CD4-positive, alpha-beta T cell (primary cell): ENCODE measurements at places on chromosomes 11 and 22. TPM values are rescaled to one million over a fixed set of nuclear protein-coding genes. Genes with fewer than 3 reads are reported as not detected.

Gene OR52B6
- total RNA-seq, result not detected

Gene IL10RA
- total RNA-seq, result 203 TPM

Gene ZNF280A
- total RNA-seq, result not detected

Gene BAIAP2L2
- total RNA-seq, result 0.45 TPM

Gene SGSM1
- total RNA-seq, result 1.3 TPM

Gene HDHD5
- 11.6 TPM for total RNA-seq

DNA sequence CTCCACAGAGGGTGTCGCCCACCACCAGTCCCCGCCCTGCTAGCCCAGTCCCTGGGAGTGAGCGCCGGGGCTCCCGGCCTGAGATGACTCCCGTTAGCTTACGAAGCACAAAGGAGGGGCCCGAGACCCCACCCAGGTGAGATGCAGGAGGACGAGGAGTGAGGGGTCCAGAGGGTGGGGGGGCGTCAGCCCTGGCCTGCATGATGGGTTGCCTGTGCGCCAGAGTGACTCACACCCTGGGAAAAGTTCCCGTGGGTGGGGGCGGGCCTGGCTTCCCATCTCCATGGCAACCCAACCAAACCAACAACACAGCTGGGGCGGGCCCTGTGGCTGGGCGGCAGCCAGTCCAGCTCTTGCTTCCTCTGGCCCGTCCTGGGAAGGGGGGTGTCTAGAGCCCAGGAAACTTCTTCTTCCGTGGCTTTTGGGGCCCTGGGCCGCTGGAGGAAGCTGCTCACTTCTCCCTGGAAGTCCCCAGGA, 4.5 kb downstream of the GAS2L1 start:
- no peak for DNase-seq
- no peak overlapping the region for H3K27ac ChIP-seq
- H3K27me3 ChIP-seq, result peaks cover 36% of the 10 kb centered on the region
- no peak overlapping the region for H3K4me3 ChIP-seq

GRCh38 chr22:29130476-29130875, 57.6 kb downstream of the KREMEN1 start:
- H3K4me1 ChIP-seq, result no peaks in the 10 kb centered on the region
- no peaks in the 10 kb centered on the region for H3K36me3 ChIP-seq
- DNase-seq, result no peak
- no peaks in the 10 kb centered on the region for H3K27me3 ChIP-seq
- H3K4me3 ChIP-seq, result no peak overlapping the region

- H3K4me1 ChIP-seq, result peaks cover 22% of the 10 kb centered on the region
- peak; percentile 32 for DNase-seq
- peaks cover 56% of the 10 kb centered on the region for H3K36me3 ChIP-seq
- no peak overlapping the region for H3K4me3 ChIP-seq
These were observed 6.5 kb downstream of the DCPS start for GRCh38 chr11:126310200-126310991.

GRCh38 chr11:35594680-35595079, 23.6 kb upstream of the FJX1 start:
- no peaks in the 10 kb centered on the region for H3K4me1 ChIP-seq
- H3K27ac ChIP-seq, result no peak overlapping the region
- no peak overlapping the region for H3K4me3 ChIP-seq
- peaks cover 5% of the 10 kb centered on the region for H3K27me3 ChIP-seq

- no peaks in the 10 kb centered on the region for H3K4me1 ChIP-seq
- no peaks in the 10 kb centered on the region for H3K36me3 ChIP-seq
- H3K4me3 ChIP-seq, result no peak overlapping the region
These were observed 527.5 kb downstream of the CNTN5 start for GRCh38 chr11:99548264-99548663.

DNA sequence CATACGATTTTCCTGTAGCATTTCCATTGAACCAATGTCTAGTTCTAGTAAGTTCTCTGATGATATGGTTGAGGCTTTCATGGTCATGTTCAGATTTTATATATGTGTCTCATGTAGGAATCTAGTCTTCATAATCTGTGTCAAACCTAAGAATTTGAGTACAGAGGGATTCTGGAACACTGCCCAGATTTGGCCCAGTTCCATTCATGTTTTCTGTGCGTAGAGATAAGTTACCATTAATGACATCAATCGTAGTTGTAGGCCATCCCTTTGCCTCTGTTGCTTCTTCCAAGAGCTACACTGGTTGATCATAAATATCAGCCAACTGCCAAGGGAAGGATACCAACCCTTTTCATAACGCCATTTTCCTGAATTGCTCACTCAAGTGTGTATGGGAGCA, 23.3 kb downstream of the ST3GAL4 start:
- H3K4me3 ChIP-seq, result no peak overlapping the region
- no peak overlapping the region for H3K27ac ChIP-seq
- no peak for DNase-seq
- H3K4me1 ChIP-seq, result no peaks in the 10 kb centered on the region
- no peaks in the 10 kb centered on the region for H3K36me3 ChIP-seq
- H3K27me3 ChIP-seq, result no peaks in the 10 kb centered on the region

DNA sequence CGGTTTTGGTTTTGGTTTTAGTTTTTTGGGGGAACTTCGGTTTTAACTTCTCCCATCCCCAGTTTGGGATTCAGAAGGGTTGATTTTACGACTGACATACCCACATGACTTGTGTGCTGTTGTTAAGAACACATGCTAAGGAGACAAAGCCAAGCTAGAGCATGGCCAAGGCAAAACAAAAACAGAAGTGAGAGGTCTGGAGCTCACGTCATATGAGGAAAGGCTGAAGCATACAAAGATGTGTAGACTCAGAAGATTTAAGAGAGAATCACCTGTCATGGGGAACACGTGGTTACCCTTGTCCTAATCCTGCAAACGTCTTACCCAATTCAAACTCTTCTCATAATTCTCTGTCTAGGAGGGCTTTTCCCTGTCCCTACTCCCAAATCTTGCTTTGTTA, 465.0 kb downstream of the FAM181B start:
- no peak overlapping the region for H3K27ac ChIP-seq
- no peaks in the 10 kb centered on the region for H3K27me3 ChIP-seq
- H3K4me3 ChIP-seq, result no peak overlapping the region
- no peaks in the 10 kb centered on the region for H3K4me1 ChIP-seq

DNA sequence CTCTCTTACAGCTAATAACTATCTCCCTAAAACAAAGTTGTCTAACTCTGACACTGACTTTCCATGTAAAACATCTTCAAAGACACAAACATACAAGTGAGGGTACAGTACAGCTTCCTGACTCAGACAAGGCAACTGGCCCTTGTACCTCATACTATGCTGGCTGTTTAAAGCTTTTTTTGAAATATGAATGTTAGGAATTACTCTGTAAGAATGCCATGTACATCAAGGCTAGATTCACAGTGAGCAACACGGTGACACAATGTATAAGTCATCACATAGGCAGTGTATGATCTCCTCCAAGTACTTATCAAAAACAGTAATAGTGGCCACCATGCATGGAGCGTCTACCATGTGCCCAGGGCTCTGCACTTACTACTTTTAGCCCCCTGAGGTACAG, 28.6 kb downstream of the ALG8 start:
- DNase-seq, result no peak
- peaks cover 41% of the 10 kb centered on the region for H3K36me3 ChIP-seq
- H3K4me1 ChIP-seq, result no peaks in the 10 kb centered on the region
- H3K27me3 ChIP-seq, result no peaks in the 10 kb centered on the region
- H3K27ac ChIP-seq, result no peak overlapping the region

DNA sequence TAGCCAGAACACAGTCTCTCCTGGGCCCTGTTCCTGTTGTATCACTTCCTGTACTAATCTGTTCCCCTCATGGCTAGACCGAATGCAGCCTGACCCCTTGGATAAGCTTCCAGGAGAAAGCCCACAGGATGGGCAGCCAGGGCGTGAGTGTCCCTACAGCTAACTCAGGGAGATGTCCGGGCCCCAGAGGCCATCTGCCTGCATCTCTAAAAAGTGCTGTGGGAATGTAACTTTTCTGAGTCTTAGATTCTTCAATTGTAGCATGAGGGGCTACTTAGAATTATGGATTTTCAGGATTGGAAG, 7.7 kb upstream of the MALAT1 start:
- no peak for DNase-seq
- no peaks in the 10 kb centered on the region for H3K27me3 ChIP-seq
- no peaks in the 10 kb centered on the region for H3K36me3 ChIP-seq
- no peak overlapping the region for H3K4me3 ChIP-seq
